Kidney (tissue), 22 donors: ENCODE measurements at places on chromosomes 7 and 10. TPM values are rescaled to one million over a fixed set of nuclear protein-coding genes. Genes with fewer than 3 reads are reported as not detected.

ANXA8L1 gene
- not detected for total RNA-seq

DNA sequence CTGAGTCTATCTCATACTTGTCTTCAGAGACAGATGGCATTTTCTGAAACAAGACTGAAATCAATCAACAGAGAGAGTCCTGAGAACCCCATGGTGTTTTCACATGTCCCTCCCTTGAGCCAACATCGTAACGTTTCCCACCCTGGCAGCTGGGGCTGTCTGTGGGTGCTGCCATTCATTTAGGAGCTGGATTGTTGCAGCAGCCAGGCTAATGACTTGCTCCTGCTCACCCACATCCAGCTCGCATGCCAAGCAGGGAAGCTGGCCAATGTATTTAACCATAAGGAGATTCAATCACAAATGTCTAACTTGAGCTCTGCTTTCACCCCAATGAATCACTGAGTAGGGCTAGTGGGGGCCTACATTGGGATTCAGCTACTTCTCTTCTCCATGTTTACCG lies 146.1 kb downstream of the ADRA2A start:
- H3K27ac ChIP-seq = no peak overlapping the region
- H3K27me3 ChIP-seq = no peaks in the 10 kb centered on the region
- no peaks in the 10 kb centered on the region for H3K36me3 ChIP-seq
- H3K4me3 ChIP-seq = no peak overlapping the region
- H3K4me1 ChIP-seq = no peaks in the 10 kb centered on the region

GRCh38 chr10:60426425-60426824 lies 36.8 kb upstream of the ANK3 start:
- H3K4me1 ChIP-seq = no peaks in the 10 kb centered on the region
- H3K27ac ChIP-seq = no peak overlapping the region
- no peak overlapping the region for H3K4me3 ChIP-seq

RAPGEF5 gene
- total RNA-seq = 67.8 TPM

- no peak for DNase-seq
- H3K36me3 ChIP-seq = no peaks in the 10 kb centered on the region
- H3K27ac ChIP-seq = no peak overlapping the region
- no peaks in the 10 kb centered on the region for H3K27me3 ChIP-seq
- H3K4me1 ChIP-seq = no peaks in the 10 kb centered on the region
Observed at GRCh38 chr10:7239312-7239985, 171.4 kb downstream of the SFMBT2 start.

DNA sequence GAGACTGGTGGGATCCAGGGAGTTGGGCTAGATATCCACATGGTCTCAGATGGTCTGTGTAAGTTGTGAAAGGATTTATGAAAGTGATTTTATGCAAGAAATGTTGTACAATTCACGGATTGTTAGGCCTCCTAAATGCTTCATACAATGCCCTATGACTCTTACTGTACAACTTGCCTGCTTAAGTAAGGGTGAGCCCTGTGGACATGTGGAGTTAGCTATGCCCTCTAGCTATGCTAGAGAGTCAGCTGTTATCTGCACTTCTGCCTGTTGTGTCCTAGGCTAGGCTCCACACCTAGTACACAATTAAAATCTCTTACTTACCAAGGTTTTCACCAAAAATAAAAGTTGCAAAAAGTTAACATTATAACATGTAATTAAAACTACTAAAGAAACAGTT lies 1.7 kb upstream of the CFAP43 start:
- no peaks in the 10 kb centered on the region for H3K4me1 ChIP-seq
- no peak overlapping the region for H3K4me3 ChIP-seq
- H3K36me3 ChIP-seq = no peaks in the 10 kb centered on the region
- no peaks in the 10 kb centered on the region for H3K27me3 ChIP-seq
- DNase-seq = no peak
- no peak overlapping the region for H3K27ac ChIP-seq

FAM25C gene
- total RNA-seq = not detected

DNA sequence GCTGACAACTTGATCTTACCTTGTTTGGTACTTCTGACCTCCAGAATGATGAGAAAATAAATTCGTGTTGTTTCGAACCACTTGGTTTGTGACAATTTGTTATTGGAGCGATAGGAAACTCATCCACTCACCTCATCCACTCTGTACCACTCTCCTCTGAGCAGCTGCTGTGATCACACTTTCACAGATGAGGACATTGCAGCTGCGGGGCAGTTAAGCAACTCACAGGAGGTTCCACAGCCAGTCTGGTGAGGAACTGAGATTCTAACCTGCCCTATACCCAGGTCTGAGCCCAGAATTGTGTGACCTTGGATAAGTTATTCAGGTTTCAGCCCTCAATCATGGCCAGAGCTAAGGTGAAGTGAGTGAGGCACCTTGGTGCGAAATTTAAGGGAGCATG lies 35.2 kb downstream of the BTBD16 start:
- H3K4me3 ChIP-seq = no peak overlapping the region
- no peaks in the 10 kb centered on the region for H3K36me3 ChIP-seq
- no peak for DNase-seq
- no peaks in the 10 kb centered on the region for H3K27me3 ChIP-seq
- H3K27ac ChIP-seq = no peak overlapping the region

- H3K4me3 ChIP-seq = no peak overlapping the region
- no peaks in the 10 kb centered on the region for H3K36me3 ChIP-seq
- H3K4me1 ChIP-seq = no peaks in the 10 kb centered on the region
- no peak for DNase-seq
Observed at GRCh38 chr7:135499818-135500217, 10.1 kb downstream of the CNOT4 start.

DNA sequence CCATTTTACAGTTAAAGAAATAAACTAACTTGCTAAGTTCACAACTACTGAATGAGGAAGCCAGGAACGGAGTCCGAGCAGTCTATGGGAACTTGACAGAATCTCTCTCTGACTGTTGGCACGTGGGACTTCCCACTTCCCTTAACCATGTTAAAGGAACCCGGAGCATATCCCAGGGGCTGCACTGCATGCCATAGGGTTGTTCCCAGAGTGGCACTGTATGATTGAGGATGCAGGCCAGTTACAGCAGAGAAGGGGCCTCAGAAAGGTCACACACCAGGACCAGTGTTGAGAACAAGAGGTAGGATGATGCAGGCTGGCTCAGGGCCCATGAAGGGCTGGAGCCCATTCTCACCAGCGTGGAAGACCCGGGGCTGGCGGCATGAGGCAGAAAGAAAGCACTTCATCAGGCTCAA lies 201.8 kb downstream of the NSUN6 start:
- H3K27ac ChIP-seq = no peak overlapping the region
- no peak for DNase-seq
- H3K4me1 ChIP-seq = no peaks in the 10 kb centered on the region
- H3K36me3 ChIP-seq = no peaks in the 10 kb centered on the region

GRCh38 chr7:42627626-42628025 lies 284.2 kb downstream of the C7orf25 start:
- no peaks in the 10 kb centered on the region for H3K36me3 ChIP-seq
- H3K27me3 ChIP-seq = no peaks in the 10 kb centered on the region
- H3K4me1 ChIP-seq = no peaks in the 10 kb centered on the region
- no peak overlapping the region for H3K4me3 ChIP-seq

TMEM26 gene
- 1.2 TPM for total RNA-seq

TMEM236 gene
- total RNA-seq = 1.9 TPM

- no peak for DNase-seq
- no peaks in the 10 kb centered on the region for H3K36me3 ChIP-seq
- no peak overlapping the region for H3K27ac ChIP-seq
- H3K4me3 ChIP-seq = no peak overlapping the region
- no peaks in the 10 kb centered on the region for H3K4me1 ChIP-seq
Observed at GRCh38 chr10:23540401-23541030, 101.6 kb downstream of the OTUD1 start.

DNA sequence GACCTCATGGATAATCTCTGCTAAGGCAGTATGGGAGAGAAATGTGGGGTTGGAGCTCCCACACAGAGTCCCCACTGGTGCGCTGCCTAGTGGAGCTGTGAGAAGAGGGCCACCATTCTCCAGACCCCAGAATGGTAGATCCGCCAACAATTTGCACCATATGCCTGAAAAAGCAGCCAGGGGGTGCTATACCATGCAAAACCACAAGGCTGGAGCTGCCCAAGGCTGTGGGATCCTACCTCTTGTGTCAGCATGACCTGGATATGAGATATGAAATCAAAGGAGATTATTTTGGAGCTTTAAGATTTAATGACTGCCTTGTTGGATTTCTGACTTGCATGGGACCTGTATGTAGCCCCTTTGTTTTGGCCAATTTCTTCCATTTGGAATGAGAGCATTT lies 27.0 kb upstream of the SAMD9L start:
- H3K27me3 ChIP-seq = no peaks in the 10 kb centered on the region
- H3K4me1 ChIP-seq = no peaks in the 10 kb centered on the region
- no peak overlapping the region for H3K4me3 ChIP-seq
- no peaks in the 10 kb centered on the region for H3K36me3 ChIP-seq
- H3K27ac ChIP-seq = no peak overlapping the region

GRCh38 chr10:112938808-112939482 lies 11.1 kb upstream of the TCF7L2 start:
- H3K27me3 ChIP-seq = no peaks in the 10 kb centered on the region
- H3K4me1 ChIP-seq = no peaks in the 10 kb centered on the region
- DNase-seq = no peak
- H3K27ac ChIP-seq = no peak overlapping the region
- no peak overlapping the region for H3K4me3 ChIP-seq
- H3K36me3 ChIP-seq = no peaks in the 10 kb centered on the region

DNA sequence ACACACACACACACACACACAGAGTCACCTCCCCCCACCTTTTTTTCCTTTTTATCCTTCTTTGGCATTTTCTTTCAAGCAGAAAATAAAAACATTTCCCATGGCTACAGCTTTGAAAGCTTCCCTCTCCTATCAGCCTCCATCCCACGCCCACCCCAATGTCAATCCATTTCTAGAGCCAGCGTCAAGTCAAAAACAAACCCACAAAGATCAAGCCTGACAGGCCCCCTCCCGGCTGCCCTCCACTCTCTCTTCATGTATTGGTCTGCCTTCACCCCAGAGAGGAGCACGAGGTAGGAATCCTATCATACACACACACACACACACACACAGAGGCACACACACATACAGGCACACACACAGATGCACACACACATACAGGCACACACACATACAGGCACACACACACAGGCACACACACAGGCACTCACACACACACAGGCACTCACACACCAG lies 8.0 kb upstream of the TNRC18 start:
- H3K4me3 ChIP-seq = peak overlapping the region; percentile 30
- no peaks in the 10 kb centered on the region for H3K36me3 ChIP-seq
- no peaks in the 10 kb centered on the region for H3K27me3 ChIP-seq
- H3K27ac ChIP-seq = no peak overlapping the region
- DNase-seq = no peak

LRRC17 gene
- 4.0 TPM for total RNA-seq

DNA sequence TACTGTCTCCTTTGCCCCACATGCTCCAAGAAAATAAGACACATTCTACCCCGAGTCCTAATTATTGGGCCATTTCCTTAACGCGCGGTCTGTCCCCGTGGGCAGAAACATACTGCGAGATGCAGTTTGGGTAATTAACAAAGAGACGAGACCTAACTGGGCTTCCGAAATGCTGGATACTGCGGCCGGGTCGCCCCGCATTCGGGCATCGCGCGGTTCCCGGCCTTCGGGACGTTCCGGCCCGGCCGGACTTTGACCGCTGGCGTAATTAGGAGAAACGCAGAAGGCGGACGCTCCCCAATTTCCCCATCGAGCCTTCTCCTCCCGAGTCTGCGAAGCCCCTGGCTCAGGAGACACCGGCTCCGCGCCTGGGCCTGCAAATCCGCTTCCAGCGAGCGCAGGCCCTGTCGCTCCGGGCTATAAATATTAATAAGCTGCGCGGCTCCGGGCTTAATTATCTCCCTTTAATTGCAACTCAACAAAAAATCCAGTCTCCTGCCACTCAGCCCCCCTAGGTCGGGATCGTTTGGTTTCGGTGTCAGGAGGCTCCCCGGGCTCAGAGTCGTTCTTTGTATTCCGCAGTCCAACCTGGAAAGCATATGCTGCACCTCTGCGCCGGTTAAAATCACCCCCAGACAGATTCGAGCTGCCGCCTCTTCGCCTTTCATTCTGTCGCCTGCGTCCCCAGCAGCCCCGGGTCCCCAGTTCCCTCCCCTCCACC lies 131.5 kb downstream of the SPAG6 start:
- no peak for DNase-seq
- H3K36me3 ChIP-seq = no peaks in the 10 kb centered on the region
- H3K4me1 ChIP-seq = no peaks in the 10 kb centered on the region

DNA sequence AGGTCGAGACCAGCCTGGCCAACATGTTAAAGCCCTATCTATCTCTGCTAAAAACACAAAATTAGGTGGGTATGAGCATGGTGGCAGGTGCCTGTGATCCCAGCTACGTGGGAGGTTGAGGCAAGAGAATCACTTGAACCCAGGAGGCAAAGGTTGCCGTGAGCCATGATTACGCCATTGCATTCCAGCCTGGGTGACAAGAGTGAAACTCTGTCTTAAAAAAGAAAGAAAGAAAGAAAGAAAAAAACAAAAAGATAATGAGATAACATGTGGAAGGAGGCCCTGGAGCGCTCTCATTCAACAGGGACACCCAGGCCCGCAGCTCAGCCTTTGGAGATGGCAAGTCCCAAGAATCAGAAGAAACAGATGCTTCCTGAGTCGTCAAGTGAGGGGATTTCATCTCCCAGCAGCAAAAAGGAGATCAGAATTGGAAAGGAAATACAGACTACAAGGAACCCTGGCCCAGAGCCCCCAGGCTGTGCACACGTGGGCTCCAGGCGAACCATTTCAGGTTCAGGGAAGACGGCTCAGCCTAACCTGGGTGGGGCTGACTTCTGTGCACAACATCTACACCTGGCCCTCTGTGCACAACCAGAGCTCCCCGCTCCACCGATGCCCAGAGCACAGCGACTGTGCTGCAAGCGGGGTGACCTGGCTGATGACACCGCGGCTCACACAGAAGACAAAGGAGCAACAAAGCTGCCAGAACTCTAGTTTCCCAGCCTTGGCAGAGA lies 33.3 kb downstream of the GNA12 start:
- no peaks in the 10 kb centered on the region for H3K36me3 ChIP-seq
- H3K27me3 ChIP-seq = no peaks in the 10 kb centered on the region
- H3K4me3 ChIP-seq = no peak overlapping the region
- no peak for DNase-seq
- peak overlapping the region; percentile 17 for H3K27ac ChIP-seq
- no peaks in the 10 kb centered on the region for H3K4me1 ChIP-seq

GRCh38 chr10:112230325-112230988 lies 46.9 kb upstream of the GPAM start:
- H3K36me3 ChIP-seq = no peaks in the 10 kb centered on the region
- H3K4me1 ChIP-seq = no peaks in the 10 kb centered on the region
- no peak overlapping the region for H3K27ac ChIP-seq
- no peak for DNase-seq

LAMB1 gene
- 312 TPM for total RNA-seq

AOAH gene
- total RNA-seq = 24.7 TPM

LBX1 gene
- not detected for total RNA-seq

- no peak for DNase-seq
- H3K36me3 ChIP-seq = no peaks in the 10 kb centered on the region
- H3K27ac ChIP-seq = no peak overlapping the region
- no peaks in the 10 kb centered on the region for H3K27me3 ChIP-seq
Observed at GRCh38 chr10:32171204-32171603, 115.0 kb upstream of the KIF5B start.

DNA sequence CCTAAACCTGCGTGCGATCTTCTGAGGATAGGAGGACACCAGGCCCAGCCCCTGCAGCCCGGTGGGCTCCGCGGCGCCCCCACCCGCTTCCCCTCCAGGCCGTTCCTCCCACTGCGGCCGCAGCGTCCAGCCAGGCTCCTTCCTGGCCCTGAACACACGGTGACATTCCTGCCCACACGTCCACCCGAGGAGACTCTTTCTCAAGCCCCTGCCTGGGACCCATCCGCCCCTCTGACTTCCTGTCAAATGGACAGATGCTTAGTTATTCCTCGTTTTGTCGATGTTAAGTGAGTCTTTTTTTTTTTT lies 32.4 kb upstream of the RNF32 start:
- H3K4me1 ChIP-seq = peaks cover 5% of the 10 kb centered on the region
- H3K27me3 ChIP-seq = no peaks in the 10 kb centered on the region
- H3K27ac ChIP-seq = no peak overlapping the region
- no peaks in the 10 kb centered on the region for H3K36me3 ChIP-seq
